AML-193 (cell line): ENCODE measurements at places on chromosomes 2 and 18.

- DNase-seq = no peak
Observed at GRCh38 chr2:176814274-176814673, 398.3 kb upstream of the HNRNPA3 start.

- no peak for DNase-seq
Observed at GRCh38 chr2:48391616-48392015, 138.3 kb upstream of the STON1 start.

- DNase-seq = no peak
Observed at GRCh38 chr2:6946722-6947121, 29.5 kb downstream of the RNF144A start.

GRCh38 chr2:128452024-128452411, 133.3 kb upstream of the HS6ST1 start:
- DNase-seq = no peak

- no peak for DNase-seq
Observed at GRCh38 chr2:54422072-54422581, 34.0 kb upstream of the SPTBN1 start.

- no peak for DNase-seq
Observed at GRCh38 chr18:79883461-79884293, 67.8 kb downstream of the SLC66A2 start.

DNA sequence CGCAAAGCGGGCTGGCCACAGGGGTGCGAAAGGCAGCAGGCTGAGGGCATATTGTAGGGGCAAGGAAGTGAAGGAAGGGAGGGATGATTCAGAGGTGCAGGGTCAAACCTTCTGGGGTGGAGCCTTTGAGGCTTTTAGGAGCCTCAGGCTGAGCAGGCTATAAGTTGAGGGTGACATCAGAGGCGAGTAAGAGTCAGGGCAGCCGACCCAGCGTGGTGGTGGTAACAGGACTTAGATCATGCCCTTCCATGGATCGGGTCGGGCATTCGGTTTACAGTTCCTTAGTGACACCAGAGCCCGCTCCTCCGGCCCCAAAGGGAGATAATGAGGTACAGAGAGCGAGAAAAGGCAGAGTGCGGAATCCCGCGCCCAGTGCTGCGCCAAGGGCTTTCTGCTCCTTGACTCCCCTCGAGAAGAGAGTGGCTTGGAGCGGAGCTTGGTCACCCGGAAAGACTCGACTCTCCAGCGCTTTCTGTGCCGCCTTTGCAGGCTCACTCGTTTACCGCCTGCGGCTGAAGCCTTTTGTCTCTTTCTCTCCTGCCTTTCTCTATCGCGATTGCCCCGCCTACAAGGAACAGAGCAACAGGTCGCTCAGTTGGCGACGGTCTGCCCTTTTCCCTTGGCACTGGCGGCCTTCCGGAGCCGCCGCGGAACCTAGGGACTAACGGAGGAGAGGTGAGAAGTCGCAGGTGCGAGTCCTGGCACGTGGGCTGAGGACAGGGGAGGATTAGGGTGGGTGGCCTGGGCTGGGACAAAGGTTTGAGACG, 720 bp downstream of the LBX2 start:
- DNase-seq = no peak

GRCh38 chr2:72744049-72744448, 81.8 kb downstream of the EXOC6B start:
- no peak for DNase-seq

- DNase-seq = no peak
Observed at GRCh38 chr2:209636076-209636475, 135.6 kb upstream of the UNC80 start.

GRCh38 chr2:85419009-85419675, 628 bp downstream of the SH2D6 start:
- DNase-seq = no peak
